ENCODE measurements at places on chromosomes 5 and 9. TPM values are rescaled to one million over a fixed set of nuclear protein-coding genes. Genes with fewer than 3 reads are reported as not detected.

F12 gene
- polyA plus RNA-seq: 1.3 TPM

SDHA gene
- 60.0 TPM for polyA plus RNA-seq

ANKRD20A1 gene
- polyA plus RNA-seq: 1.1 TPM

CCDC192 gene
- 0.47 TPM for polyA plus RNA-seq

SLC6A18 gene
- not detected for polyA plus RNA-seq

LCN6 gene
- polyA plus RNA-seq: 1.4 TPM

S1PR3 gene
- 2.8 TPM for polyA plus RNA-seq

ELAVL2 gene
- polyA plus RNA-seq: 0.02 TPM

PCDHGB2 gene
- polyA plus RNA-seq: 0.28 TPM

HRCT1 gene
- polyA plus RNA-seq: 1.7 TPM

SV2C gene
- 0.01 TPM for polyA plus RNA-seq

DMRT3 gene
- 0.20 TPM for polyA plus RNA-seq

CATSPER3 gene
- 0.43 TPM for polyA plus RNA-seq

ADCY2 gene
- polyA plus RNA-seq: 0.31 TPM

ECSCR gene
- polyA plus RNA-seq: 55.7 TPM

NOXA1 gene
- 11.7 TPM for polyA plus RNA-seq

TRIM41 gene
- polyA plus RNA-seq: 20.3 TPM

PCDHAC1 gene
- polyA plus RNA-seq: 1.0 TPM

TMEM174 gene
- not detected for polyA plus RNA-seq

TJP2 gene
- 43.2 TPM for polyA plus RNA-seq

MYOZ3 gene
- polyA plus RNA-seq: 0.39 TPM

CCNI2 gene
- 0.61 TPM for polyA plus RNA-seq

AQP7 gene
- polyA plus RNA-seq: 2.2 TPM

KCNN2 gene
- 0.74 TPM for polyA plus RNA-seq

NME5 gene
- 9.6 TPM for polyA plus RNA-seq

ANKRD18B gene
- polyA plus RNA-seq: 0.81 TPM

SLC46A2 gene
- polyA plus RNA-seq: 11.6 TPM

DNAH5 gene
- 3.1 TPM for polyA plus RNA-seq

UBE2B gene
- polyA plus RNA-seq: 89.3 TPM

FAM169A gene
- polyA plus RNA-seq: 0.30 TPM

PCDHB16 gene
- polyA plus RNA-seq: 0.87 TPM

GPX8 gene
- 7.5 TPM for polyA plus RNA-seq

KCNMB1 gene
- polyA plus RNA-seq: 2.1 TPM

JADE2 gene
- 16.3 TPM for polyA plus RNA-seq

Data from lung (tissue), 17 donors.